GM04503 (cell line): ENCODE measurements at places on chromosomes 12 and 14.

- no peak for DNase-seq
Observed at GRCh38 chr14:74955229-74956026, at the start of gene PGF. Gene PGF, minus strand, starts transcription at chr14:74955597. Its CDS starts 355 bp downstream, at chr14:74955242.

- no peak for DNase-seq
Observed at GRCh38 chr12:6965026-6965661, 5.3 kb downstream of the PHB2 start.

- no peak for DNase-seq
Observed at GRCh38 chr14:51228890-51229289, 11.2 kb upstream of the TMX1 start.

DNA sequence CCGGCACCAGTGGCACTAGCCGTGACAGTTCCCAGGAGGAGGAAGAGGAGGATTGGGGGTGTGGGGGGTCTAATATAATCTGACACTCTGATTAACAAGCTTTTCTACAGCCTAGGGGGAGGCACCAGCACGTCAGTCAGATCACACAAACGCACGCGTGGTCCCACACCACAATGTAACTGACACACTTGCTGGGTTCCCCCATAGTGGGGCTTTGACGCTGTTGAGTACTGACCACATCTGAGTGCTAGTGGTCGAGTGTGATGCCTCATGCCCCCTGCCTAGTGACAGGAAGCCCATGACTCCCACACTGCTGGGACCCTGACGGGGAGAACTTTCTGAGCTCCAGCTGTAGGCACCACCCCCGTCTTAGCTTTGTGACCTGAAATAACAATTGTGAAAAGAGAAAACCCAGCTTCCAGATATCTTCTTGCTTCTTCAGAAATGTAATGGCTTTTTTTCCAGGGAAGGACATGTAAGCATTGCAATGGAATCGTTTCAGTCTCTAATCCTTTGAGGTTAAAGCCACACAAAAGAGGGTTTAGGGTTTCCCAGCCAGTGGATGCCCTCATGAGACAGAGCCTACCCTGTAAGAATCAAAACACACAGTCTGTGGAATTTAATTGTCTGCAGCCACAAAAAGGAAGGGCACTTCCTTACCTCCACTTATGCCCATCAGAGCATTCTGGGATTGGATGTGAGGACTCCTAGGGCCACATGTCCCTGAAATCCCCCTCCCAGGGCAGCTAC is 183.9 kb downstream of the PIWIL1 start:
- DNase-seq = no peak

GRCh38 chr14:102776761-102777710 is at the start of gene TRAF3:
Gene TRAF3, plus strand, starts transcription at chr14:102777449. Its CDS starts 92,753 bp downstream, at chr14:102870202.
- DNase-seq = no peak
